ENCODE measurements at places on chromosomes 5 and 9.

DNA sequence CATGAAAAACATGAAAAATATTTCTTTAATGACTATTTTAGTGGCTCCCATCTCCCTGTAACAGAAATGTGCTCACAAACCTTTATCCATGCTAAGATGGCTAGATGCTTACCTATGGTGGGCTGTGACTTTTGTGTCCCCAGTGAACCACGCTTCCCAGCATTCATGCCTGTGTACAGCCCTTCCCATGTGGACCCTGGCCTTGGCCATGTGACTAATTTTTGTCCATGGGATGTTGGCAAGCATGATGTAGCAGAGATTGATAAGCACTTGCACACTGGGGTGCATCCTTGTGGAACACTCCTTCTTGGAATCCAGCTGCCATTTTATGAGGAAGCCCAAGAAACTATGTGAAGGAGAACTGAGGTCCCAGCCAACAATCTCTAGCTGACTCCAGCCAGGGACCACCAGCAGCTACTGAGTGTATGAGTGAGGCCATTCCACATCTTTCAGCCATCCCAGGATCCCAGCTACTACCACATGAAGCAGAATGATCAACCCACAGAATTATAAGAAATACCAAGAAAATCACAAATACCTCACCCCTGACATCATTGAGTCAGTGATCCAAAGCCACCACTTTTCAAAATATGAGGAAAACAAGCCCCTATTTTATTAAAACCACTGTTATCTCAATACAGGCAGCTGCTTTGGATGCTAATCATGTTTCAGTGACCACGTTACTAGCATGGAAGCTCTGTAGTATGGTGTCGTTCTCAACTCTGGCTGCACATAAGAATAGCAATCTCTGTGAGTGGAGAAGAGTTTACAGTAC, 16.1 kb upstream of the RAI14 start:
- DNase-seq = peak; percentile 31

GRCh38 chr9:132892400-132892799, 13.7 kb downstream of the SPACA9 start:
- DNase-seq = no peak

GRCh38 chr5:140084541-140084940, 29.4 kb upstream of the PURA start:
- DNase-seq = no peak

GRCh38 chr5:43572357-43572756, 15.5 kb upstream of the PAIP1 start:
- no peak for DNase-seq

DNA sequence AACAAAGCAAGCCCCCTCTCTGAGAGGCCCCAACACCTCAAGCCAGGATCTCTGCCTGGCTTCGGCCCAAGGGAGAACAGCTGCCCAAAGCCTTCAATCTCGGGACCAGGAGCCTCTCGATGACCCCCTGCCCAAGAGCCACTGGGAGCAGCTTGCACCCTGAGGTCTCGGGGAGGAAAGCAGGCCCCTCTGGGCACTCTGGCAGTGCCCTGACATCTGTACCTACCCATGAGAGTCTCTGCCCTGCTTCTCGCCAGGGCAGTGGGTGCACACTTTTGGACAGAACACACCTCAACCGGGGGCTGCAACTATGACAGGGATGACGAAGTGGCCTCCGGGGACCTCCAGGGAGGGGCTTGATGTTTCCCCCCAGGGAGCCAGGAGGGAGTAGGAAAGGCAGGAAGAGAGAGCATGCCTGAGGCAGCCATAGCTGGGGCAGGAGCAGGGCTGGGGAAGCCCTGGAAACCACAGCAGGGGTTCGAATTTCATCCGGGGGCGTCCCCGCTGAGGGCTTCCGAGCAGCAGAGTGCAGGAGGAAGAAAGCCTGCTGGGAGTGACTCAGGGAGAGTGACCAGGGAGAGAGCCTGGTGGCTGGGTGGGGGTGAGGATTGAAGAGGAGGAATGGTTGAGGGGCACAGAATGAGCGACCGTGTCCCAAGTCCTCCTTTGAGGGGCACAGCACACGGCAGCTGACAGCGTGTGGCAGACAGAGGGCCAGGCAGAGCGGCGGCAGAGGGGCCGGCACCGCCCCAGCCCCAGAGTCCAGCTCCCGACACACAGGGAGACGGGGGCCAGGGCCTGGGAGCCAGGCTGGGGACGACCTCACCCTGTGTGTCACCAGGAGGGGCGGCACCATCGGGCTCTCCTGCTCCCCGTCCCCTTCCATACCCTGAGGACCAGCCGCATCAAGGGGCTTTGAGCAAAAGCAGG, 1.8 kb downstream of the LPCAT1 start:
- DNase-seq = peak; percentile 83

DNA sequence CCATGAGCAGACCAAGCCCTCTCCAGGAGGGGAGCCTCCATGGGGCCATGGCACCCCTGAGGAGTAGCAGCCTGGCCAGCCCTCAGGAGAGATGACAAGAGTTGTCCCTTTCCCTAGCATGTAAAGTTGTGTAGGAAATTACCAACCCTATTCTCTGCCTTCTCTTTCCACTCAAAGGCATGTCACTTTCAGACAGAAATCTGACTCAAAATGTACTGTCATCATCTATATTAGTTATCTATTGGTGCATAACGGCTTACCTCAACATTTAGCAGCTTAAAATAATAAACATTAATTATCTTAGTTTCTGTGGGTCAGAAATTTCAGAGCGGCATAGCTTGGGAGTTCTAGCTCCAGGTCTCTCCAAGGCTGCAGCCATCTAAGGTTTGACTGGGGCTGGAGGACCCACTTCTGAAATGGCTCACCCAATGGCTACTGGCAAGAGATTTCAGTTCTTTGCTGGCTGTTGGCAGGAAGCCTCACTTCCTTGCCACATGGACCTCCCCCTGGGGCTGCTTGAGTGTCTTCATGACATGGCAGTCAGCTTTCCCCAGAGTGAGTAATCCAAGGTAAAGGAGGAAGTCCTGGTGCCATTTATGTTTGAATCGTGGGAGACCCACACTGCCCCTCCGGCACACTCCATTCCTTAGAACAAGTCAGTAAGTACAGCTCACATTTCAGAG, 632.3 kb downstream of the CCDC171 start:
- DNase-seq = no peak

GRCh38 chr9:70945301-70945700, 176.1 kb downstream of the TRPM3 start:
- no peak for DNase-seq

GRCh38 chr5:75463726-75464125, 47.7 kb downstream of the CERT1 start:
- no peak for DNase-seq

DNA sequence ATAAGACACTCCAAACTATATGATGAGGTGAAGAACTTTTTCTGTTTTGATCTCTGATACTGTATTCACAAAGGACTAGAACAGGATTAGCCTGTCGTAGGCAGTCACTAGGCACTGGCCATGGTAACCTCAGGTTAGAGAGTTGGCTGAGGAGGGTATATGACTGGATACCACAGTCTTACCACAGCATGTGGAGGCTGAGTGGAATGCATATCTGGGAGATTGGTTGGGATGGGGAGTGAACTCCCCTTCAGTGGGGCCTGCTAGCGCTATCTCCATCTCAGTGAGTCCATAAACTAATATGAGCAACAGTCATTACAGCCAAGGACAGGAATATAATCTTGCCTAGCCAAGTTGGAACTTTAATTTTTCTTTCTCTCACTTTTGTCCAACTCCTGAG, 339.1 kb downstream of the SPATA31D1 start:
- no peak for DNase-seq

DNA sequence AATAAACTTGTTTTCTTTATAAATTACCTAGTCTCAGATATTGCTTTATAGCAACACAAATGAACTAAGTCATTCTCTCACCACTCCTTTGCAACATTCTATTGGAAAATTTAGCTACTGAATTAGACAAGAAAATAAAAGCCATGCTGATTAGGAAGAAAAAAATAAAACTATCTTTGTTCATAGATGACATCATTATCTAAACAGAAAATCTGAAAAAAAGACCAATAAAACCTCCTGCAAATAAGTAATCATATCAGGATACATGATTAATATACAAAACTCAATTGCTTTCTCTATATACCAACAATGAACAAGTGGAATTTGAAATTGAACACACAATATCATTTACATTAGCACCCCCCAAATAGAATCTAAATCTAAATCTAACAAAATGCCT, 455.3 kb upstream of the KIF2A start:
- DNase-seq = no peak

DNA sequence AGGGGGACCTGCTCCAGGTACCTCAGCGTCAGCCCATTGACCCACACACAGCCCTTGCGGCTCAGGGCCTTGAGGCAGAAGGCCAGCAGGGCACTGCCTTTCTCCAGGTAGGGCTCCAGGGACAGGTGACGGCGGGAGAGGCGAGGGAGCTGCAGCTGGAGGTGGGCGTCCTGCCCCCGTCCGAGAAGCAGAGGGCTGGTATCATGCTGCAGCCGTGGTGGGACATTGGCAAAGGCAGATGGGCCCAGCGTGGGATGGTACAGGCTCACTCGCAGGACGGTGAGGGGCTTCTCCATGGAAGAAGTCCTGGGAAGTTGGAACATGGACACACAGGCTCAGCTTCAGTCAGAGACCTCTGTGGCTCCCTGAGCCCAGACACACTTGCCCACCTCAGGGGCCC, 2.5 kb upstream of the DCANP1 start:
- DNase-seq = no peak

DNA sequence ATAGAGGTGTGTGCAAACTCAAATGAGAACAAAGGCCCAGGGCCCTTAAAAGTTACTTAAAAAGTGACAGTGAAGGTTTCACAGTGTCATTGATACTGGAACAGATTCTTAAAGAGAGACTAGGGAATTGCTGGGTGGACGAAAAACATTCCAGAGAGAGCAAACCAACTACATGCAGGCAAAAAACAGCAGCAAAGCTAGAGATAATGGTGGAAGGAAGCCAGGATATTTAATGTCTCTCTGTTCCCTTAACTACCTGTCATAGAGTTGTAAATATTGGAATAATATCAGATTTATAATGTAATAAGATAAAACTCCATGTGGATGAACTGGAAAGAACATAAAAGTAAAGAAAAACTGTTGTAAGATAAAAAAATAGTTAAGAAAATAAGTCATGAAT, 508.6 kb downstream of the TAF11L14 start:
- no peak for DNase-seq
